ENCODE measurements at places on chromosomes 1 and 21.

DNA sequence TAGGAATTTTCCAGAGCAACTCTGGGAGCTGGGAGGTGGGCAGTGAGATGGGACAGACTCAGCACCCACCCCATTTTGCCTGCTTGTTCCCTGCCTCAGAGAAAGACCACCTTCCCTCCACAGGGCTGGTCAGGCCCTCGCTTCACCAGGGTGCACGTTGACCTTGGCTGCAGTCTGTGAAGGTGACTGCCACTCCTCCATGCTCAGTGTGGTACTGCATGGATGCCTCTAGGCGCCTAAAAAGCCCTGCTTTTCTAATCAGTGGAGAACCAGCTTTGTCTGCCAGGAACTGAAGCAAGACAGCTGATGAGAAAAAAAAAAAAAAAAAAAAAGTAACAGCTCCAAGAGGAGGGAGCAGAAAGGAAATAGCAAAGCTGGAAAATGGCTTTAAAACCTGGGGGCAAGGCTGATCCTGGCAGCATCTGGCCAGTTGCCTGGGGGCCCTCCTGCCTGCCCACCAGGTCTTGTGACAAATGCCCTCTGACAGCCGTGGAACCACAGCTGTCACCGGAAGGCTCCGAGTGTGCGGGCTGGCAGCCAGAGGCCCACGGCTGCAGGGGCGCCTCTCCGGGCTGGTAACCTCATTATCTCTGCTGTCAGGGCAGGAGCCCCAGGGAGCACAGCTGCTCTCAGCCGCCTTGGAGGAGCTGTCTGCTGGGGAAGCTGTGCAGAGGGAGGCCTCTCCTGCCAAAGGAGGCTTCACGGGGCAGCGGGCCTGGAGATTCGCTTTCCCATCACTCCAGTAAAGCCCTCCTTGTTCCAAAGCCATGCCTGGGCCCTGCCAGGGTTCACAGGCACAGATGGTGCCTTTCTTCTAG is 13.7 kb downstream of the KIAA1614 start:
- peak; percentile 26 for DNase-seq

DNA sequence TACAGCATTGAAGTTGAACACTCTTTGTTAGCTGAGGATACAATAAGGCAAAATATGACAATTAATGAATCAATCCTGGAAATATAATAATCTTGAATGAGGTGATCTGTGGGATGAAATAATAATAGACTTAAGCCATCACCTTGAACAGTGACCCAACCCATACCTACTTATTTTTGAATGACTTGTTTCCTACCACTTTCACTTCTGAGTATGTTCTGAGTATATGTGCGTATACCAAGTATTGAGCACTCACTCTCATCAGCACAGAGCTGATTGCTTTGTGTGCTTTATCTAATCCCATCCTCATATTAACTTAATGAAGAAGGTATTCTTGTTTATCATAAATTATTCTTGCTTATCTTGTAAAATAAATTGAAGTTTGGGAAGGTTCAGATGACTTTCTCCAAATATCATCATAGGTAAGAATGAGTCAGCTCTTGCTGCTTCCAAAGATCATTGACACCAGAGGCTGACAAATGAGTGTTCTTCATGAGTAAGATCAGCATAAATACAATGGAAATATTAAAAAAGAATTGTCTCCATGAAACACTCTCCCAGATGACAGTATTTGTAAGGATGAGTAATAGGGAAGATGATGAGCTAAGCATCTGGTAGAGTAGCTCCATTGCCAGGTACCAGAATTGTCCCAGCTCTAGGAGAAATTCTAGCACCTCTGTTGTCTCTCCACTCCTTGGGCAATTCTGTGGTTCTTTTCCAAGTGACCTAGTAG is 198.1 kb upstream of the KIAA0040 start:
- DNase-seq = no peak

- DNase-seq = no peak
Measured at GRCh38 chr1:177812144-177812543, 157.7 kb downstream of the SEC16B start.

GRCh38 chr1:32651461-32652073 is 559 bp downstream of the RBBP4 start:
- no peak for DNase-seq

DNA sequence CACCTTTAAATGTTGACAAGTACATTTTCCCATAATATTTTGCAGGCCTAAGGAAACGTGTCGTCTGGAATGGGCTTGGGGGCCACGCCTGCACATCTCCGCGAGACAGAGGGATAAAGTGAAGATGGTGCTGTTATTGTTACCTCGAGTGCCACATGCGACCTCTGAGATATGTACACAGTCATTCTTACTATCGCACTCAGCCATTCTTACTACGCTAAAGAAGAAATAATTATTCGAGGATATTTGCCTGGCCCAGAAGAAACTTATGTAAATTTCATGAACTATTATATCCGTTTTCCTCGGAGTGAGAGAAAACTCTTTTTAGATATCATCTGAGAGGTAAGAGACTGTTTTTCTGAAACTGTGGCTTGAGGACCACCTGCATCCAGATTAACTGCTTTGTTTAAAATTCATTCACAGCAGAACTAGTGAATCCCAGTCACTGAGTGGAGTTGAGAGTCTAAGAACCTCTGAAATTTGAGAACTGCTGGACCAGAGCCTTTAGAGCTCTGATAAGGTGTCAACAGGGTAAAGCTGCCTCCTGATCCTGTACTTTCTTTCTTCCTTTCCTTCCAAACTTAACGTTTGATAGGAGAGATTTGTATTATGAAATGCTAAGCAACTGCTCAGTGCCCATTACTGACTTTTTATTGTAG is 811 bp downstream of the EXO1 start:
- no peak for DNase-seq

DNA sequence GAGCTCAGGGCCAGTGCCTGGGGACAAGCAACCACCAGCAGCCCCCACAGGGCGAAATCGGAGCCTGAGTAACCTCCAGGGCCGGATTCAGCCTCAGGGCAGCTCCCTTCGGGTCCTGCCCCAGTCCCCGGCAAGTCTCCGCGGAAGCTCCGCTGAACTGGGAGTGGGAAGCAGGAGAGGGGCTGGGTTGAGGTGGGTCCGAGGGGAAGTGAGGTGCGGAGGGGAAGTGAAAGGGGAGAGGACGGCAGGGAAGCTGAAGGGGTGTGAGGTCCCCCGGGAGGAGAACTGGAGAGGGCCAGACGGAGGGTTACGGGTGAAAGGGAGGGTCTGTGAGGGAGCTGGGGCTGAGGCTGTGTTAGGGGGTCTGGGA is 560 bp downstream of the PADI2 start:
- no peak for DNase-seq

DNA sequence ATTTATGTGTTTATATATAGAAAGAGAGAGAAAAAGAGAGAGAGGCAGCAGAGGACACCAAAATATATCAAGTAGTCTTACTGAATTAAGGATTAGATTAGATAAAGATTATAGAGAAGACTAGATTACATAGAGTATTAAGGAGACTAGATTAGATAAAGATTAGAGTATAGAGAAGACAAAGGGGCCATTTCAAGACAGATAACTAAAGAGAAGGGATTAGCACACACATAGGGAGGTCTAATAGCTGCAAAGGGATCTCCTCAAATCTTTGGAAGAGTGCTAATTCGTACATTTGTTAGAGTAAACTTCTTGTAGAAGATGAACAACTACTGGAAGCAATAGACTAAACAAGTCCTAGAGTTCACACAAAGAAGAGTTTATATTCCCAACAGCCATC is 34.2 kb downstream of the OR6Y1 start:
- DNase-seq = no peak

DNA sequence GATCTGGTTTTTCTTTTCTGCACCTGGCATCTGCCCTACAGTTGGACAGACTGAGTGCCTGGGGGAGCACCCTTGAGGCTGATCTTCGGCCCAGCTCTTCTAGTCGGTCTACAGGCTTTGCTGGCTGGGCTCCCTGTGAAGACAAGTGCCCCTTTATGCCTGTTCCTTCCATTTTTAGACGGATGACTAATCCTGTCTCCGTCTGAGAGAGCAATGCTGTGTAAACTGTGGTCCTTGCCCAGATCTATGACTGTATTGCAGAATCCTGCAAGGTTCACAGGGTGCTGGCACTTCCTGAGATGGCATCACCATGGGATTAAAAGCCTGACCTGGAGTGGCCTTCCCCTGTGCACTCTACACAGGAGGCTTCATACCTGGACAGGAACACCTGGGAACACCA is 47.6 kb upstream of the SAMD13 start:
- DNase-seq = peak; percentile 74

DNA sequence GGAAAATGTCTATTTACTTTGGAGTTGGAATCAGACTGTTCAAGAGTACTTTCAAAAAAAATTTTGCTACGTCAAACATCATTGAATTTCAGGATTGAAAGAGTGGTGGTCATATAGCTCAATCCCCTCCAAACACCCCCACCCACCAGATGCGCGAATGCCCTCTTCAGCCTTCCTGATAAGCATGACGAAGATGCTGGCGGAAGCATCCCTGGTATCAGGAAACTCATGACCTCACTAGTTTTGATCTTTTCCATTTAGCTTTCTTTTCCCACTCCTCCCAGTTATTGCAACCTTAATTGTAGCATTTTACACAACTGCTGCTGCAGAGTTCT is 104.4 kb downstream of the LEPR start:
- DNase-seq = no peak

DNA sequence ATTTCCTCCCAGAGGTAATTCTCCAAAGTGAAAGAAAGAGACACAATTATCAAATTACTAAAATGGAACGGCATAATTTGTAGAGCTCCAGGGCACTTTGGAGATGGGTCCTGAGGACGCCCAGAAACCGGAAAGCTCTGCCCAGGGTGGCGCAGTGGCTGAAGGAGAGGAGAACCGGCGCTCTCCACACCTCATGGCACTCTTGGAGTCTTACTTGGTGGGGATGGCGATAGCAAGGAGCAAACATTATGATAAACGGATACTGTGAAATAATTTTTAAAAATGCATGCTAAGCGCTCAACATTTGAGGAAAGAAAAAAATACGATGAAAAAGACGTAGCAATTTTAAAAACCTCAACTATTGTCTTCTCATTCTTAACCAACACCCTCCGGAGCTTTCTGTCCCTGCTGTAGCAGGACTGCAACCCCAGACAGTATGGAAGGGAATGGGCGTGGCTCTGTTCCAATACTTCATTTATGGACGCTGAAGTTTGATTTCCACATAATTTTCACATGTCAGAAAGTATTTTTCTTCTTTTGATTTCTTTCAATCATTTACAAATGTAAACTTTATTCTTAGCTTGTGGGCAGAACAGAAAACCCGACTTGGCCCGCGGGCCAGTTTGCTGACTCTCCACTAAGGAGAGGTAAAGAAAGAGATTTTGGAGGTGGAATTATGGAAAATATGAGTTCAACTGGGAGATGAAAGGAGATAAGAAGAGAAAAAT is 1.1 kb downstream of the S100A11 start:
- peak; percentile 25 for DNase-seq

Data from fibroblast of skin of abdomen (primary cell).